ENCODE measurements at places on chromosomes 3 and 15. TPM values are rescaled to one million over a fixed set of nuclear protein-coding genes. Genes with fewer than 3 reads are reported as not detected.

DNA sequence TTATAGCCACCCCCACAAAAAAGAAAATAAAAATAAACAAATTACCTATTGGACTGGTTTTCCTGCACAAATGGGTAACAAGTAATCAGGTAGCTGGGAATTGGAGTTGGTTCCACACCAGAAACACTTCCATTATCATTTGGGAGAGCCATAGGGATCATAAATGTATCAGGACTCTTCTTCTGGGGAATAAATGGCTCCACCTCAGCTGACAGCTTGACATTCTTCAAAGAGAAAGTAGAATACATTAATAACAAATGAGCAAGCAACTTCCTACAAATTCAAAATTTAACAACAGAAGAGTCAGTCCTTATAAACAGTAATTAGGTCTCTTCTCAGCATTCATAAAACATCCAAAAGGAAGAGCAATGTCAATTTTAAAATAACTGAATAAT, 8.7 kb downstream of the SECISBP2L start:
- DNase-seq, result no peak

DNA sequence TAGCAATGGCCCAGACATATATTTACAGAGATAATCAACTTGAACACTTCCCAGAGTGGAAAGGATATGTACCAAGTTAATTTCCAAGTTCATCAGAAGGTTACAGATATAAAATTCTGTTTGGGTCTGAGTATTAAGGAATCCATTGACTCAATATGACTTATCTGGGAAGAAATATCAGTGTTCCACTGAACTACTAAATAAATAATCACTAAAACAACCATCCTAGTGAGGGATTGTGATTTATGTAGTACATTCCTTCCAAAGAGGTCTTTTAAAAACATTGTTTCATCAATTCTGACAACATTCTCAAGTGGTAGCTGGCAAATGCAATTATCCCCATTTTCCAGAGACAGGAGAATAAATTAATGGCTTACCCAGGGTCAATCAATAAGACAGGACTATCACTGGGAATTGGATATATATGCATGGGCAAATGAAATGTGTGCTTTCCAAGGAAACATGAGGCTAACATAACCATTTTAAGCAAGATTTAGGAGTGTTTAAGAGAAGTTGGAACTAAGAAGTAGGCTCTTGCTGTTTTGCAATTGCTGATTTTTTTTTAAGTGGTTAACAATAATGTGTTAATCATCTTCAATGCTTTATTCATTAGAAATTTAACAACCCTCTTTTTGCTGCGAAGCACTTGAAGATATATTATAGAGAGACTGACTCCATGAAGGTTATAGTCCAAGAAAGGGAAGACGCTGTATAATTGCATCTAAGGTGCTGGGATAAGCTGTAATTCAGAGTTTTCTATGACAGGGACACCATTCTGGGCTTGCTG, 37.9 kb downstream of the SLC9A9 start:
- DNase-seq, result no peak

DNA sequence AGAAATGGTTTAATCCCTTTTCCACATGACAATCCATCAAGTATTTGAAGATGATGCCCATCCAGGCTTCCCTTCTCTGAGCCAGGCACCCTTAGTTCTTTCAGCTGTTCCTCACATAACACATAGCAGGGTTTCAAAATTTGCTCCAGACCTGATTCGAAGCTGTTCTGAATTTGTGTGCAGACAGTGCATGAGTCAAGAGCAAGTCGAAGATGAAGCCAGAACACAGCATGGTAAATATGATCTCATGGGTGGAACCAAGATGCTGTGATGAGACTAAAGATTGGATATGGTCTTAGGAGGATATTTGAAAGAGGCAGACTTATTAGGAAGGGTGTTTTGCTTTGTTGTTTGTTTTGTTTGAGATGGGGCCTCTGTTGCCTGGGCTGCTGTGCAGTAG, 32.6 kb upstream of the PDE8A start:
- DNase-seq, result no peak

Gene RPS17
- 1,308 TPM for total RNA-seq

GRCh38 chr15:68924866-68925560, 5.3 kb upstream of the SPESP1 start:
- DNase-seq, result peak; percentile 88

DNA sequence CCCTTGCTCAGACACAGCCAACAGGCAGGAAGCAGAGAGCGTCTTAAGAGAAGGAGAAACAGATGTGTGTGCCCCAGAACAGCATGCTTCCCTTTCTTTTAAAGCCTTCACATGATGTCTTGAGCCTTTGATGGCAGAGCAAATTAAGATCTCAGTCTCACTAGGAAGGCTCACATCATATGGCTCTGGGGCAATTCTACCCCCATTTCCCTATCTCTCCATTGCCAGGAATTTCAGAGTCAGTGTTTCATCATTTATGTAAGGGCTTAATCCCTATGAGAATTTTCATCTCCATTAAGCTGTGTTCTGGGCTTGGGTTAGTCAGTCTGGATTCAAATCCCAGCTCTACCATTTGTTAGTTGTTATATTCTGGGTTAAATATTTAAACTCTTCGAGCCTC, 41.4 kb upstream of the GLCE start:
- no peak for DNase-seq

Gene CLDN1
- 17.7 TPM for total RNA-seq

DNA sequence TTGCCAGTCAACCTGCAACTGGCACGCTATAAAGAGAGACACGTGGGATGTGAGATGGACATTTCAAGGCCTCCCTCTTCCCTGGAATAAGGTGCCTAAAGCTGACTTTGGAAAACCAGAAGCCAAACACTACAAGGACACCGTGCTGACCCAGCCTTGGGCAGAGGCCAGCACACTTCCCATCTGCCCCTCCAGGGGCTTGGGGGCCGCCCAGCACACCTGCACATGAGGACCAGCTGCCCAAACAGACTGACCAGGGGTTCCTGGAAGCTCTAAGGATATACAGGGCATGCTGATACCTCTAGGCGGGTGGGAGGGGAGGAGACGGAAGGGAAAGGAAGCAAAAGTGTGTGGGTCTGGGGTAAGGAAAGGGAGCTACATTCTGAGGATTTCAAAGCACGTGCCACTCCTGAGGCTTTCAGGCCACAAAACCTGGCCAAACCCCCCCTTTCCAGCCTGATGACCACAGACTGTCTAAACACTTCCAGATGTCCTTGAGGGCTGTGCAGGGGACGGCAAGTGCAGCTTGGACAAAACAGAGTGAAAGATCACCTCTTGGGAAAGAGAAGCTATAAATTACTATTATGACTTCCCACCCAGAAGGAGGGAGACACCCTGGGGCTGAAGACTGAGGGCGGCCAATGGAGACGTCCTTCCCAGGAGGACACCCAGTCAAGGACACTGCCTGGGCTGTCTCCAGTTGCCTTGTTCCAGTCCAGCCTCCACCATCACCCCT, 57.9 kb downstream of the ADCY5 start:
- DNase-seq, result no peak

- DNase-seq, result no peak
Measured at GRCh38 chr15:65942436-65942835, 73.1 kb downstream of the RAB11A start.

- DNase-seq, result no peak
Measured at GRCh38 chr3:3448468-3448867, 269.0 kb upstream of the CRBN start.

Gene SPINK8
- total RNA-seq, result not detected

DNA sequence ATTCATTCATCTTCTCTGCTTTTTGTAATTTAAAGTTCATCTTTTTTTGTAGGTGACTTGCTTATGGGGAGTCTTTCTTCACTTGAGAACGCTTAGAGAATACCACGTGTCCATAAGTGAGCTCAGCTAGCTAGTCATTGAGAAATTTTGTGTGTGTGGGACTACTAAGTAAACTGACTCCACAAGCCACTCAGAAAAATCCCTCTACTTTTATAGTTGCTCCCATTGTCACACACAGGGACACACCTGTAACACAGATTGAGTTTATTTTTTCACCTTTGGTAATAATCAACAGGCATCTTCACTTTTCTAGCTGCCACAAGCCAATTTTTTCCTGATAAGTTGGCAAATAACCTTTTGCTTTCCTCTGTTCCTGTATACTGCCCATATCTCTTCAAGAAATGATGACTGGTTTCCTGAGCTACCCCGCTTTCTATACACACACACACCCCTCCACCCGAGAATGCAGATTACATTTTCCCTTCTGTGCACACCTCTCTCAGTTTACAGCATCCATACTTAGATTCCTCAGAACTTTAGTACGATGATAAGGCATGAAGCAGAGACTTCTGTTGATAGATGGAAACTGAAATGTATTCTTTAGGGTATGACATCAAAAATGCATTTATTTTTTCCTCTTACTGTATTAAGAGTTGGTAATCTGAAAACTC, 4.6 kb downstream of the TSC22D2 start:
- peak; percentile 65 for DNase-seq

GRCh38 chr3:65342084-65342683, 654.4 kb upstream of the ADAMTS9 start:
- peak; percentile 56 for DNase-seq

Gene SAMMSON
- total RNA-seq, result 0.41 TPM

GRCh38 chr3:117557464-117558090, 848.0 kb downstream of the TUSC7 start:
- no peak for DNase-seq

DNA sequence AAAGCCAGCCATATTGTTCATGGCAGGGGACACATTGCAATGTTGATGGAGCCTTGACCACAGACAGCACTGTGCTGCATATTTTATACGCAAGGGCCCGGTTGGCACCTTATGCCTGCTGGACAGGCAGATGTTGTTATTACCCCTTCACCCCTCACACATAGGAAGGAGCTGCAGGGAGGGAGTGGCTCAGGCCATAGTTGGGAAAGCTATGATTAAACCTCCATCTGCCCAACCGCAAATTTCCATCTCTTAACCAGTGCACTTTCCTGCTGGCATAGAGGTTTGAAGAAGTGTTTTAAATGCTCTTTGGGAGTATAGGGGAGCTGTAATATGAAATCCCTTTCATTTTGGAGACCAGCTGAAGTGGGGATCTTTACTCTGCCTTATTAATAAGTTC, 224.7 kb downstream of the CACNA2D3 start:
- no peak for DNase-seq

Gene LRRIQ4
- total RNA-seq, result not detected

Gene CADPS
- 13.3 TPM for total RNA-seq

GRCh38 chr3:101521211-101521701, 8.2 kb upstream of the SENP7 start:
- DNase-seq, result no peak

Gene NOX5
- total RNA-seq, result not detected

DNA sequence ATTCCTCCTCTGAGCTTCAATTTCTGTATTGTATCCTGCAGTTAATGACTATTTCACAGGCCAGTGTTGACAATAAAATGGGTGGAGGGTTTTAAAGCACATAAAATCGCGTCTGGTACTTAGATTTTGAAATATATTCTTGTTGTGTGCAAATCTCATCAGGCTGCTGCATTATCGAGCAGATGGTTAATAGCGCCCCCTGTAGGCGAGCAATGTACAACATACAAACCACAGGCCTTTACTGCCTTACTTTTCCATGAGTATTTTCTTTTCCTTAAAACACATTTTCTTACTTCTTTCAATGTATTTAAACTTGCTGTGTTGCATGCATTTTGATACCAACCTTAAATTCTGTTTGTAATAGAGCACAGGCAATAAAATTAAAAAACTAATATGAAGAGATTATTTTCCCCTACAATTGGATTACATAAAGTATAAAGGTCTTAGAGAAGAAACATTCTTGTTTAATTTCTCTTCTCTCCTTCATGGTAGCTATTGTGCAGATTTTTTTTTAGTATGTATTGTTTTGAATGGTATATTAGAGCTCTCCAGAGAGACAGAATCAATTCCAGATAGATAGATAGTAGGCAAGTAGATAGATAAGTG, 608.4 kb downstream of the CADM2 start:
- DNase-seq, result peak; percentile 48

Gene WDR73
- total RNA-seq, result 24.0 TPM

DNA sequence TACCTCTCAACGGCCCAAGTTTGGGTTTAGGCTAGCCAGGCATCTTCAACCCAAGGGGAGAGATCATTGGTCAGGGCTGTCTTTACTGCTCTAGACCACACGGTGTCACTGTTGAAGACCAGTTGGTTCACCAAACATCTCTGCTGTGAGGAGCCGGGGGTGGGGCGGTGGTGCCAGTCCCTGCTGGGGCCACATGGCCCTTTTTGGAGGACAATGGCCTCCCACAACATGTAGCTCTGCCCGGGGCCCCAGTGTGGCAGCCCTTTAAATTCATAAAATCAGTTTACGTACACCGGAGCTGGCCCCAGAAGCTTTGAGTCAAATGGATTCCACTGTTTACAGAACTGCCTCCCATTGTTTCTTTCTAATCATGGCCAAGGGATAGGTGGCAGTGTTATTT, 19.1 kb upstream of the TM4SF18 start:
- DNase-seq, result peak; percentile 33

DNA sequence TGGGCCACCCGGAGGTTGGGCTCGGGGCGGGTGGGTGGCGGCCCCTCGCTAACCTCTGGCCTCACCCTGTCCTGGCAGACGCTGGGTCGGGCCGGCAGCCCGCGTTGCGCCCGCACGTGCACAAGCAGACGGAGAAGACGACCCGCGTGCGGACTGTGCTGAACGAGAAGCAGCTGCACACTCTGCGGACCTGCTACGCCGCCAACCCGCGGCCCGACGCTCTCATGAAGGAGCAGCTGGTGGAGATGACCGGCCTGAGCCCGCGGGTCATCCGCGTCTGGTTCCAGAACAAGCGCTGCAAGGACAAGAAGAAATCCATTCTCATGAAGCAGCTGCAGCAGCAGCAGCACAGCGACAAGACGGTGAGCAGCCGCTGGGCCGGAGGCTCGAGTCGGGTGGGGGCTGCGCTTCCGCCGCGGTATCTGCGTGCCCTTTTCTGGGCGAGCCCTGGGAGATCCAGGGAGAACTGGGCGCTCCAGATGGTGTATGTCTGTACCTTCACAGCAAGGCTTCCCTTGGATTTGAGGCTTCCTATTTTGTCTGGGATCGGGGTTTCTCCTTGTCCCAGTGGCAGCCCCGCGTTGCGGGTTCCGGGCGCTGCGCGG, 3.7 kb downstream of the ISL2 start:
- DNase-seq, result peak; percentile 66

- DNase-seq, result no peak
Measured at GRCh38 chr3:122642935-122643334, 37.7 kb upstream of the PARP14 start.

DNA sequence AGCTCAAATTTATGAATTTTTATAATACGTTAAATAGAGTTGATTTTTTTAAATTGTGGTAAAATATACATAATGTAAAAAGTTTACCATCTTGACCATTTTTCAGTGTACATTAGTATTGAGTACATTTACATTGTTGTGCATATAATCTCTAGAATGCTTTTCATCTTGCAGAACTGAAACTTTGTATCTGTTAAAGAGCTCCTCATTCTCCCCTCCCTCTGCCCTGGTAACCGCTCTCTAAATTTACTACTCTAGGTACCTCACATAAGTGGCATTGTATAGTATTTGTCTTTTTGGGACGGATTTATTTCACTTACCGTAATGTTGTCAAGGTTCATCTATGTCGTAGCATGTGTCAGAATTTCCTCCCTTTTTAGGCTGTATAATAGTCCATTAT, 13.6 kb downstream of the TBC1D23 start:
- no peak for DNase-seq

- DNase-seq, result no peak
Measured at GRCh38 chr15:38593524-38593923, 28.9 kb upstream of the RASGRP1 start.
